ENCODE measurements at places on chromosomes 2 and 18. TPM values are rescaled to one million over a fixed set of nuclear protein-coding genes. Genes with fewer than 3 reads are reported as not detected.

The B3GNT7 gene
- 7.1 TPM for total RNA-seq

The CFAP65 gene
- not detected for total RNA-seq

The WDR75 gene
- 30.7 TPM for total RNA-seq

The SLC23A3 gene
- 5.4 TPM for total RNA-seq

The ACP1 gene
- 57.9 TPM for total RNA-seq

The TMEM247 gene
- total RNA-seq: not detected

Data from vagina (tissue), 2 donors.